Brain microvascular endothelial cell (primary cell): ENCODE measurements at places on chromosomes 4 and X.

DNA sequence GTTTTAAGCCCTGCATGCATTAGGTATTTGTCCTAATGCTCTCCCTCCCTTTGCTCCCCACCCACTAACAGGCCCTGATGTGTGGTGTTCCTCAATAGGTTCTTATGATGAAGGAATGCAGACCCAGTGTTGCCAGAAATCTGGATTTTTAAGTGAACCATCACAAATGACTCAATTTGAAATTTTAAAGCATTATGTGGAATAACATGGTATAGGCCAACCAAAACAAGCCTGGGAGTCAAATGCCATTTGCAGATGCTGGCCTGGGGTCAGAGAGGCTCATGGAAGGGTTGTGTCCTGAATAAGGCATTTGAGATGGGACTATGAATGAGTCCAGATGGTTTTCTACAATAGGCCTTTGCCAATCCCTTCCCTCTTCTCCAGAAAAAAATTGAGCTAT is 179.6 kb downstream of the SHROOM3 start:
- DNase-seq, result no peak

DNA sequence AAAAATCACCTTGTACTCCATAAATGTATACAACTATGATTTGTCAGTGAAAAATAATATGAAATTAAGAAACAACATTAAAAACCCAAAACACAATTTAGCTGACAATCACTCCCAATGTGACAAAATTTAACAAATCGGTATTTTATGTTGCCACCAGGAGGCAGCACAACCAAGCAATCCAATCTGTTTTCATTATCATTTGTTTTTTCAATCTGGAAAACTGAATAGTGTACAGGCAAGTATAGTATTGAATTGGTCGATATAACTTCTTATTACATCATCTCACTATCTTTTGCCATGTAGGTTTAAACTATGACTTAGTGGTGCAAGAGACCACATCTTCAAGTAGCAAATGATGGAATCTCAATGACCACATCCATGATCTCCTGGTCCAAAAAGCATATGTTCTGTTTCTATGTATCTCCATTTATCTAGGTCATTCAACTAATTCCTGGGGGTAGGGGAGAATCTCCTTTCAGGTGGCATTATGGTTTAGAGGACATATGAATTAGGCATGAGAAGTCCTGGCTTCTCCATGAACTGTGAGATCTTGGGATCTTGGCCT is 112.9 kb upstream of the AGA start:
- peak; percentile 39 for DNase-seq

- no peak for DNase-seq
Observed at GRCh38 chrX:51408462-51408861, 75.8 kb downstream of the NUDT10 start.

DNA sequence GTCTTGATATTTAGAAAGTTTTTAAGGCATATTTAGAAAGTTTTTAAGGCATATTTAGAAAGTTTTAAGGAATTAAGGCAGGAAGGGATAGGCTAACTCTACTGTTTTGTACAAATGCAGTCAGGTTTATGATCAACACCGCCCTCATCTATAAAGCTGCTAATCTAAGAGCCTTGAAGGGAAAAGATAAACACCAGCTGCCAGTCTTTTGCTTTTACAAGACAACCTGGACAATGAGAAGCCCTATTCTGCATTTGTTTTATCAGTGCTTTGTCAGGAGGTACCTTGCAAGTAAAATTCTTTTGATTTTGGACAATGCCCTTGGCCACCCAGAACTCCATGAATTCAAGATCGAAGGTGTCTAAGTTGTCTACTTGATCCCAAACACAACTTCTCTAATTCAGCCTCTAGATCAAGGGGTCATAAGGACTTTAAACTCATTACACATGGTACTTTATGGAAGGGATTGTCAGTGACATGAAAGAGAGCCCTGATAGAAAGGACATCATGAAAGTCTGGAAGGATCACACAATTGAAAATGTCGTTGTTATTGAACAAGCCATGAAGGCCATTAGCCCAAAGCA is 39.8 kb downstream of the IL15 start:
- no peak for DNase-seq

- DNase-seq, result peak; percentile 11
Observed at GRCh38 chrX:154136627-154137161, 7.3 kb upstream of the OPN1LW start.

GRCh38 chr4:14743601-14744000 is 258.7 kb upstream of the CPEB2 start:
- peak; percentile 11 for DNase-seq

DNA sequence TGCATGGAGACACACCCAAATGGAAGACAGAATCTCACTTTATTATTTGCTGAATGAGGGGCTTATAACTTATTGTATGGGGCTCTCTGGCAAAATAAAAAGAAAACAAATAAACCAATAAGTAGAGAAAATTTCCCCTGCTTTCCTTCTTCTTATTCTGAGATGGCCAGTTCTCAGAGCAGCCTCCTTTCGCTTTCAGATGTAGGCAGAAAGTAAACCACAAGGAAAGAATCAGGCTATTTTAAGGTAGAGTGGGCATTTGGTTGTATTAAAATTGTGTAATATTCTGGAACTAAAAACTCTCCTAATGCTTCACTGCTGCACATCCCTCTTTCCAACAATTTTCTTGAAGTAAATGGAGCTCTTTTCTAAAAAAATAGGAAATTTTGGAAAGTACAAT is 241.8 kb downstream of the GALNTL6 start:
- no peak for DNase-seq

GRCh38 chr4:83089410-83090157 is 24.9 kb downstream of the PLAC8 start:
- DNase-seq, result no peak

- DNase-seq, result no peak
Observed at GRCh38 chrX:39073131-39073530, 271.9 kb downstream of the MID1IP1 start.

DNA sequence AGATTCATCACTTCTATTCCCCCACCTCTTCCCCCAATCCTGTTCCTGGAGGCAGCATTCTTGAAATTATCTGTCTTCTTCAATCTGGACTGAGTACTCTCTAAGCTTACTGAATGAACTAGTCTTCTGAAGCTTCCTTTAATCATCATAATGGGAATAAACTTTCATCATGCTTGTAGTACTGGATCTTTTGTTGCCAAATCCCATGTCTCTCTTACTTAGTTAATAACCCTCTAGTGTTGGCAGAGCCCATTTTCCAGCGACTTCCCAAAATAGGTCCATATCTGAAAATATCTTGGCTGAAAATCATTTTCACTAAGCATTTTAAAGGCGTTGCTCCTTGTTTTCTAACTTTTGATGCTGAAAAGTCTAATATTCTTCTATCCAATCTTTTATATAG is 39.6 kb downstream of the RPS6KA3 start:
- DNase-seq, result no peak
